Activated T-helper 1 cell treated with anti-CD3 and anti-CD28 coated beads, Interleukin-12 subunit alpha, Interleukin-12 subunit beta, Interleukin-2, Interleukin-4 antibody, amounts not matched to agents 30 ng/mL and 10 ng/mL and 1 ng/mL, durations not matched to agents 14 hours and 24 hours and 36 hours (primary cell): ENCODE measurements at places on chromosomes 4 and X. TPM values are rescaled to one million over a fixed set of nuclear protein-coding genes. Genes with fewer than 3 reads are reported as not detected.

Gene ARMCX5
- total RNA-seq = 6.0 and 6.2 TPM in 2 replicates

Gene GAGE12H
- not detected in 2 replicates for total RNA-seq

Gene IRAK1
- 165 and 172 TPM in 2 replicates for total RNA-seq

Gene SOWAHD
- total RNA-seq = 0.21 and 0.34 TPM in 2 replicates

Gene PRRG3
- not detected in 2 replicates for total RNA-seq

Gene CRMP1
- not detected in 2 replicates for total RNA-seq

Gene SOWAHB
- total RNA-seq = not detected in 2 replicates

Gene NXT2
- total RNA-seq = 10.3 and 11.8 TPM in 2 replicates

Gene EDA
- 1.6 and 2.4 TPM in 2 replicates for total RNA-seq

Gene ANKRD17
- 68.6 and 72.4 TPM in 2 replicates for total RNA-seq
